CD4-positive, alpha-beta T cell treated with Interleukin-15 for 4 hours (primary cell): ENCODE measurements at places on chromosomes 6 and 20.

GRCh38 chr6:119978274-119978889 is 628.8 kb upstream of the MAN1A1 start:
- no peak for DNase-seq

DNA sequence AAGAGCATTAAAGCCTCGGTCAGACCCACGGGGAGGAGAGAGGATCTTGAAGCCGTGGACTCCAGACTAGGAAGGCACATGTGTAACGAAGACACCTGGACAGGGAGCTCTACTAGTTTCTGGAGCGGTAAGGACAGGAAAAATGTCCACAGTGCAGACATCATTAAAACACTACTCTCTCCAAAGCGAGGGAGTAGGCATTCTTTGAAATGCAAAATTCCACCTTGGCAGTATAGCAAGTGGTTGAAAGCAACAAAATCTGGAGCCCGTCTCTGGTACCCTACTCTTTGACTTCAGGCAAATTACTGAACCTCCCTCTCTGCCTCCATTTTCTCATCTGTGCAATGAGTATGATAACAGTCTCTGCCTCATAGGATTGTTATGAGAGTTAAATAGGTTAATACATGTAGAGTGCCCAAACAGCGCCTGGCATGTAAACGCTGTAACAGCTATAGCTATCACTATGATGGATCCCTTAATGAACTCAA is 408 bp upstream of the CRIP3 start:
- no peak for DNase-seq

DNA sequence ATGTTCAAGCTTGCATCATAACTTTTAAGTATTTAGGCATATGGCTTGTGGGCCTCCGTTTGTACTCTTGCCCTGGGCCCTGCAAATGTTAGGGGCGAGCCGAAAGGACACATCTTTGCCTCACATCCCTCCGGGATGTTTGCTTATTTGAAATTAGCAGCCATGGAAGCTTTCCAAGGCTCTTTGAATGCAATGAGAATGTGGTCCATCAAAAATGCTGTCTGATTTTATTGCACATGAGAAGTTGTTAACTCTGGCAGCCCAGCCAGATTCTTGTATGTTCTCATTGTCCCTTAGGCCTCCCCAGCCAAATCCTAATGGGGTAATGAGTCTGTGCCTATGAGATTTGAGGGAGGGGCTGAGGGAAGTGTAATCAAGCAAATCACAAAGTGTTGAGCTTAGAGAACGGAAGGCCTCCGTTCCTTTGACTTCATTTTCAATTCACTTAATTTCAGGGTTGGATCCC is 261.2 kb upstream of the MARCKS start:
- DNase-seq: no peak

- no peak for DNase-seq
These were observed 31.0 kb downstream of the NPEPL1 start for GRCh38 chr20:58723628-58723984.

GRCh38 chr20:50054231-50054547 is 58.8 kb downstream of the UBE2V1 start:
- DNase-seq: no peak

- no peak for DNase-seq
These were observed 5.9 kb downstream of the MRPS10 start for GRCh38 chr6:42211726-42212125.

DNA sequence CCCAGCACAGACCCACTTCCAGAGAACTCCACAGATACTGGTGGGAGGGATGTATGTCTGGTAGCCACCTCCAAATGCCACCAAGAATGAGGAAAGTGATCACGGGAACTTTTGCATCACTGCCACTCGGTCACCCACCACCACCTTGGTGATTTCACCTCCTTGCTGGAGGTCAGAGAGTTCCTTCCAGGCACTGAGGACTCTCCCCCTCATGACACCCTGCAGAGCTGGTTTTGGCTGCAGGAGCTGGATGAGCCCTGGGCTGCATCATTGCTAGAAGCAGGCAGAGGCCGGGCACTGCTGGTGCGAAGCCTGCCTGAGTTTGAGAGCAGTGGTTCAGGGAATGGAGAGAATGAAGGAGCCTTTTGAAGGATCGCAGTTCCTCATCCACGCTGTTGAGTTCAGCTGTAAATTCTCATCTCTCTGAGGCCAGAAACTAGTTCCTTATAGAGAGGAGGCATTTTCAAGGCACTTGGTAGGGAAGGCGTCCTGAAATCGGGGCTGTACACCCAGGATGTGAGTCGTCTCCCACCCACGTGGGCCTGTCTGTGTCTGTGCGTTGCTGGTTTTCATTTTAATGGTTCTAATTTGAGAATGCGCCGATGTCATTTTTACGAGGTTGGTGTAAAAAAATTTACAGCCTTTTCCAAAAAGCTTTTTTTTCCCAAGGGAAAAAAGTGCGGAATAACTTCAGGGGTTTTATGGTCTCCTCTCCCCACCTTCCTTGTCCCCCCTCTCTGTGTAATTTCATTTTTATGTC is 25.0 kb downstream of the FOXP4 start:
- no peak for DNase-seq

GRCh38 chr6:35413911-35414310 is 38.2 kb upstream of the FANCE start:
- no peak for DNase-seq

- DNase-seq: no peak
These were observed 54.7 kb downstream of the TRAM2 start for GRCh38 chr6:52522151-52522626.

GRCh38 chr6:20746805-20747558 is 212.7 kb downstream of the CDKAL1 start:
- DNase-seq: no peak

DNA sequence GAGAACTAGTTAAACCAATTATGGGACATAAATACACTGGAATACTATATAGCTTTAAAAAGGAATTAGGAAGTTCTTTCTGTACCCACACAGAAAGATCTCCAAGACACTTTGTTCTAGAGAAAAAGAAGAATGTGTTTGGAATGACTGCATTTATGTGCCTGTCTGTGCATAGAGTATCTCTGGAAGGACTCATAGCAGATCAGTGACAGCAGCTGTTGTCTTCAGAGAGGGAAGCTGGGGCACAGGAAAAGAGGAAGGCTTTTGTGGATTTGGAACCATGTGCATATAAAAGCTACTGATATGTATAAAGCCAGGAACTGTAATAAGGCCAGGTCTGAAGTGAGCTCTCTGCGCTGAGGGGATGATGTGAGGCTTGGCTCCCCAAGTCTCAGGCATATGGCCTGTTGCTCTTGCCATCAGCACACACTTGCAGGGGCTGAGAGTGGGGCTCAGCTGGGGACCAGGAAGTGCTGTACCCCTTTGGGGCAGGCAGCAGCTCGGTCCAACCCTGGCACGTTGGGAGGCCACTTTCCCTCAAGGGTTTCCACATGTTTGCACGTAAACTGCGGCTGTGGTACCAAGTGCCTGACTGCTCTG is 31.8 kb upstream of the CCDC167 start:
- DNase-seq: no peak

DNA sequence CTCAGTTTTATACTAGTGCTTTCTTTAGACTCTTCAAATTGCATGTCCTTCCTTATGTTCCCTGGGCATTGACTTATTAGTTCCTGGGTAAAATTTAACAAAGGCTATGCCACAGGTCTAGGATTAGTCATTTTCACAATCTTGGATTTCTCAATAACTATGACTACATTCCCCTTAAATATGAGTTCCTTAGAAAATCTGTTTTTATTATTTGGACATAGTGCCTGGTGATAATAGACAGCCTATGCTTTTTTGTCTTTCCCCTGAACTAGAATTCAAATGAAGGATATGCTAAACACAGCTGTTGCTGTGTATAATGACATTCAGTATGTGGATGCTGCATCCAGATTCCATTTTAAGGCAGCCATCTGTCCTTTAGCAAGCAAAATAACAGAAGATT is 1252.8 kb upstream of the GJE1 start:
- DNase-seq: no peak

- no peak for DNase-seq
These were observed 237.8 kb downstream of the SYNE1 start for GRCh38 chr6:152399399-152399798.

GRCh38 chr20:39528436-39528835 is 566.3 kb downstream of the DHX35 start:
- no peak for DNase-seq

- DNase-seq: no peak
These were observed 230.8 kb downstream of the PAX1 start for GRCh38 chr20:21936261-21936660.

GRCh38 chr20:61416546-61416945 is 164.5 kb downstream of the CDH4 start:
- no peak for DNase-seq

DNA sequence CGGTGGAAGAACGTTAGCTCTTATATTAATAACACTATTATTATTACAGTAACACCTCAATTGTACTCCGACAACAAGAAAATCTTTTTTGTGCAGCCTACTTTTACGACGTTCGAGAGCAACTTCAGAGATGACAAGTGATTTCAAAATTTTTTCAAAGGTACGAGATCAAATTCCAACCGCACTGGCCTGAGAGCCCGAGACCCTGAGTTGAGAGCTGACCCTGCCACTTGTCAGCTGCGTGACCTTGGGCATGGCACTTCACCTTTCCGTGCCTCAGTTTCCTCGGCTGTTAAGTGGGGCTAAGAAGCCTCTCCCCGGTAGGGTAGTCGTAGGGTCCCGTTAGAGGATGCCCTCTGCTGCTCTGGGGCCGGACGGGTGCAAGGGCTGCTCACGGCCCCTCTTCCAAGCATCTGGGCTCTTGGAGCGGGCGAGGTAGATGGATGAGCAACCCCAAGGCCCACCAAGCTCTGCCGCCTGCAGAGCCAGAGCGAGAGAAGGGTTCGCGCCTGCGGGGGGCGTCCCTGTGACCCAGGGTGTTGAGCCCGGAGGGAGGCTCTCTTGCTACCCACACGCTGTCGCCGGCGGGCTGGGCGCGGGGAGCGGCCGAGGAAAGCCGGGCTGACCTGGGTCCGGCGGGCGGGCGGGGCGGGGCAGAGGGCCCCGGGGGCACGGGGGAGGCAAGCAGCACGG is 510 bp downstream of the NDRG3 start:
- DNase-seq: no peak

DNA sequence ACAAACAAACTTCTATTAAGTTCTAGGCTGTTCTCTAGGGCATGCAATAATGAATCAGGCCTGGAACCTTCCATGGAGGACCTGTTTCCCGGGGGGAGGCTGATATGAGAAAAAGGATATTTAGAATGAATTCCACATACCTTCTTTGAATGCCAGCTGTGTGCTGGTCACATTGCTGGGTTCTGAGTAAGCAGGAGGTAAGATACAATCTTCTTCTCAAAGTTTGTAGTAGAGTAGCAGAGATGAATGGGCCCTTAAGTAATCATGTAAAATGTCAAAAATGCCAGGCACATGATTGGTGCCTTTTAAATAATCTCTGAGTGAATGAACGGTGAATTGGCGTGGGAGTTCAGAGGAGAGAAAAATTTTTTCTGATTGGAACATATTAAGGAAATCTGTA is 47.4 kb downstream of the TGM2 start:
- DNase-seq: no peak

DNA sequence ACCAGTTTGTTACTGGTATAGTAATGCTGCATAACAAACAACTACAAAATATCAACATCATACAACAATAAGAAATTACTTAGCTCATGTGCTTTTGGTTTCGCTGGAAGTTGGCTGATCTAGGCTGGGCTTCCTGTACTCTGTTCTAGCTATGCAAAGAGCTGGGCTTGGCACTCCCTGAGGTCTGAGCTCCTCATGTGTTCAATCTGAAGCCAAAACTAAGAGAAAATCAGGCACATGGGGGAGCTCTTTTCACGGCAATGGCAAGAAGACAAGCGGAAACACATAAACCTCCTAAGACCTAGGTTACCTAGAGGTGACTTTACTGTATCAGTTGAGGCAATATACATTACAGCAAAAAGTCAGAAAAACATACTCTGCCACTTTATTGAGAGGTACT is 574.2 kb downstream of the KHDRBS2 start:
- no peak for DNase-seq

DNA sequence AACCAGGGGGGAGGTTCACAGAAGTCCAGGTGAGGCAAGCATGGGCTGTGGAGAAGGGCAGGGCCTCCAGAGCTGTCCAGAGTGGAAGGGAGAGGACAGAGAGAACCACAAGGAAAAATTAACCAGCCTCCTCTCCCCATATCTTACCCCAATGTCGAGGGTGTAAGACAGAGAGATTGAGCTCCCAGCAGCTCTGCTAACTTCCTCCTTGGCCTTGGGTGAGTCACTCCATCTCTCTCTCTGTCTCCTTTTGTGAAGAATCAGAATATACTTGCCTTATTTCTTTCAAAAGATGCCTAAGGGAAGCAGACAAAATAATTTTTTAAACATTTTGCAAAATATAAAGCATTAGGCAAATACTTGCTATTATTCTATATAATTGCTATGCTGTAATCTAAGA is 58.3 kb upstream of the IYD start:
- peak; percentile 20 for DNase-seq

DNA sequence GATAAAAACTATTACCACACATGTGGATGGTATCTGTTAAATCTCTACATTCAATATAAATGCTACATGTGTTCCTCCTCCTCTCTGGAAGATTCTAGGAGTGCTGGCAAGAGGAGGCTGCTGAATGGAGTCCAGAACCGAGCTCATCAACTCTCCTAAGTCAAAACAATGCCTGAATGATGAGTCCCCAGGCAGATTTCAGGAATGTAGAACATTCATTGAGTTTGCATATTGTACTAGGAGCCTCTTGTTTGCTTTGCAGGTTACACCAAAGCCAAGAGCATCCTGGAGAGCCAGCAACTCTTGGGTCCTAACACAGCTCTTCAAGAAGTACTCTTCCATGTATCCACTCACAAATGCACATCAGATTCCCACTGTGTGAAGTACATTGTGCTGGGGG is 117.6 kb upstream of the UST start:
- DNase-seq: no peak

GRCh38 chr20:45912344-45912682 is 358 bp upstream of the PLTP start:
- no peak for DNase-seq

- DNase-seq: no peak
These were observed 103.2 kb upstream of the FOXP4 start for GRCh38 chr6:41442800-41443501.

DNA sequence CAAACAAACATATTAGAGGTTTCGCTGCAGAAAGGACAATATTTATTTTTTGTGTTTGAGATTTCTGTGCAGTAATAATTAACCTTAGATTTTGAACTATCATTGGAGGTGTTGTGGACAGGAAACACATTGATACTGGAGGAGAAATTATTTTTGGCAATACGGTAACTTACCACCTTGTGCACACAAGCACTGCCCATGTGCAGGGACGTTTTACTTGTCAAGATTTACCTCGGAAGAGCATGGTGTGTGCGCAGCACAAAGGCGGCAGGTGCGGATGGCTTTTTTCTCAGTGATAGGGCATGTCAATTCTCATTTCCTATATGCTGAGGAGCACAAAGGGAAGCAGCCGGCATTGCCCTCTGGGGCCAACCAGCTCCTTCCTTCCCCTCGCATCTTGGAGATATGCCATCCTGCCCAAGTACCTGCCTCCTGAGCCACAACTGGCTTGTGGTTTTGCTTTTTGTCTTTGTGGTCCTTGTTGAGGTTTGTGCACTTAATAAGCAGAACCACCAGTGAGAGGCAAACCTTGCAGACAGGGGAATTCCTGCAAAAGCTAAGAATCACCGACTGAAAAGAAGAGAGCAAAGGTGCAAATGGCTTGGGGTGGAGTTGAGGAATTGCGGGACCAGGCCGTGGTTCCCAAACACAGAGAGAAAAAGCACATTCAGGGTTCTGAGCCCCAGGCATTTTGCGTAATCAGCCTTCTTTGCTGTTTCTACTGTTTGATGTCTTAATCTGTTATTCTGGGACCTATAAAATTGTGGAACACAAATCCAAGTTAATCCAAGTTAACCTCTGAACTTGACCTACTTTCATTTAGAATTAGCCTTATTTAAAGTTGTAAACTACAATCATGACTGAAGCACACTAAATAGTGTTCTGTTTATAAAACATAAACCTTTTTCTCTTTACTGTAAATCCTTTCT is 21.9 kb downstream of the SAMD5 start:
- no peak for DNase-seq
